ENCODE measurements at places on chromosomes 3 and 15.
A peak's percentile ranks its signal among the peaks of the same experiment; 100 is the strongest.

DNA sequence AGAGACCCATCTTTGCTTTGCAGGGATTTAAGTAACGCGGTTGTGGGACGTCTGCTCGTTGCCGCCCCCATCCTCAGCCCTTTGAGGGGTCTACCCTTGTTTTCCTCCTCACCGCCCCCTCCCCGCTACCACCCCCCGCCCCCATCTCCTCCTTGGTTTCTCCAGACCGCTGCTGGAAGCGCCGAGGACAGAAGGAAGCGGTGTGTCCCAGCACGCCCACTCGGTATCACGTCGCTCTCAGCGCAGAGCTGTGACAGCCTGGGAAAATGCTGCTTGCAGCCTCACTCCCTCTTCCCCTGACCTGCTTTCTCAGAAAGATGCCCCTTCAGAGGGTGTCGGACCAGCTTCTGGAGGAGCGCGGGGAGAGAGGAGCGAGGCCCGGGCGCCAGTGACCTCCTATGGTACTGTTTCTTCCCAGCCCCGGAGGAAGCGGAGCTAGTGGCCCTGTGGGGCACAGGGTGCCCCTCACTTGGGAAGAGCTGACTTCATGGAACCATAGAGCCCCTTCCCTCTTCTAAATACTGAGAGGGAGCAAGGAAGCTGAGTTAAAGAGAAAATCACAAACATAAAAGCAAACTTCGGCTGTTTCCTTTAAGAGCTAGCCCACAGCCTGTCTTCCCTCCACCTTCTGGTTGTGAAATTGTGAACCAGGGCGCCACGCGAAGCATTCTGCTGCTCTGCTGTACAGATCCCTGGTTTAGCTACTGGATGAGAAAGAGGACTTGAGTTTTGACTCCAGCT, 698 bp downstream of the IL1RAP start:
- peak; percentile 62 for DNase-seq

DNA sequence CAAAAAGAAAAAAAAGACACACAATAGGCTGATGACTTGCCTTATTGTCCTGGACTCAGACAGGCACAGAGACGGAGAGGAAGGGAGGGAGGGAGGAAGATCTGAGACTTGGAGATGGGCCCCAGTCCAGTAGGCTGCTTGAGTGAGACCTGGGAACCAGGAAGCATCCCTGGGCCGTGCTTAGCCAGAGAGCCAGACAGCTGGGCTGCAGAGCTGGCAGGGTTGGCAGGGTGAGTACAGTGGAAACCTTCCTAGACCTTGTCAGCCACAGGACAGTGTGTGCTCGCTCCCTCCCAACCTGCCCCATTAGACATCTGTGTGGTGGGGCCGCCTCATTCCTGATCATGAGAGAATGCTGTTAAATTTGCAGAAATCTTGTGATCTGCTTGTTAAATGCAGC, 107.9 kb upstream of the ALDH1A3 start:
- no peak for DNase-seq

- DNase-seq: no peak
These were observed 35.4 kb upstream of the KBTBD8 start for GRCh38 chr3:66962664-66963063.

GRCh38 chr3:51311055-51311454, 74.0 kb upstream of the MANF start:
- DNase-seq: peak; percentile 58

DNA sequence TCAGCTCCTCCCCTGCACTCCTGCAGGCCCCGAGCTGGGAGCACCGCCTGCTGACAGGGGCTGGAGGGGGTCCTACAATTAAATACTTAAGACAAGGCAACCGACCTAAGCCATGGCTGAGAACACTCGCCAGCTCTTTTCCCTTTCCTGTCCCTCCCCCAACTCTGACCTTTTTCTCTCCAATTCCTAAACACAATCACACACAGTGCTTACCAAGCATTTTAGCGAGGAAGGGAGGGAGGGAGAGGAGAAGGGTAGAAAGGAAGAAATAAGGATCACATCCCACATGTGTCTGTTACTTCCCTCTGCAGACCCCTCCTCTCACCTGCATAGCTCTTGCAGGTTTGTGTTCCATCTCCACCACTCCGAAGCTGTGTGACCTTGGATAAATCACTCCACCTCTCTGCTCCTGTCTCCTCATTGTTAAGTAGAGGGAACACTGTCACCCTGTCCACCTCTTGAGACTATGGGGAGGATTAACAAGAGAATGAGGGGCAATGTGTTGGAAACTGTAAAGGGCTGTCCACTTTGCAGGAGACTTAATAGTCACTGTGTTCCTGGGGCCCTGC, 63.6 kb downstream of the CYP11A1 start:
- DNase-seq: no peak

- no peak for DNase-seq
These were observed 799.3 kb downstream of the DIPK2A start for GRCh38 chr3:144770915-144771351.

DNA sequence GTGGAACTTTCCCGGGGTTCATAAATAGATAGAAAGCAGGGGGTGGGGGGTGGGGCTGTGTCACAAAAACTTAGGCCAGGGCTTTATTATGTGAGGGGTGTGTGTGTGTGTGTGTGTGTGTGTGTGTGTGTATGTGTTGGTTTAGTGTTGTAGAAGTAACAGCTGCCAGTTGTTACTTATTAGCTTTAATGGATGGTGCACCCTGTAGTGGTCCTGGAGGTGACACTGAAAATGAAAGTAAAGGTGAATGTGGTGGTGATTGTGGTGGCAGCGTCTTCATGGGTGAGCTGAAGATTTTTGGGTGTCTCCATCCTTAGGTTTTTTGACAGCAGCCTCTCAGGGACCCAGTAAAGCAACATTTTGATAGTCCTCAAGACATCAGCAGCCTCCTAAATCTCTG, 449.9 kb downstream of the PDCD6IP start:
- DNase-seq: no peak

DNA sequence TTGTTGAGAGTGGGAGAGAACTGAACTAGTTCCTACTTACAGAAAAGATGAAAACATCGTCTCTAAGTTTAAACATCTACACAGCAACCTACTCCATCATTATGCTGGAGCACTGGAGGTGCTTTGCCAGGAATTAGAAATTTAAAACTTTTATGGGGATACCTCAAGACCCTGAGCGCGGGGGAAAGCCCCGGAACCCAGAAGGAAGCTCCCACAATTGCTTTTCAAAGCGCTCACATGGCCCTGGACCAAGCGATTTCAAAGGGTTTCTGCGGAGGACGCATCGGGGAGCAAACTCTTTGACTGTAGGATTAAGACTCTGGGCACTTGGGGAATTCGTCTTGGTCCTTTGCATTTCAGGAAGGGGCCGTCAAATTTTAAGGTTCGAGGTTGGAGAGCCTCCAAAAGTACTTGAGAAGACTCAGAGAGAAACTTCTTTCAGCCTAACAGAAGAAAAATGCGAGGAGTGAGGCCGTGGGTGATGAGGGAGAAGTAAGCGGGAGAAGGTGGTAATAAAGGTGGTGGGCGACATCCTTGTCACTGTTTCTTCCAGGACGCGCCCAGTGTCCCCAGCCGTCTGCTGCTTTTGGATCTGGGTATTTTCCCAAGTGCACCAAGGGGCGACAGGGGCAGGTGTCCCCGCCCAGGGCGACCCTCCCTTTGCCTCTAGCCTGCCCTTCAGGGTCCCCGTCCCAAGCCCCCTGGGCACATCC, 591 bp downstream of the PROK2 start:
- DNase-seq: peak; percentile 18

DNA sequence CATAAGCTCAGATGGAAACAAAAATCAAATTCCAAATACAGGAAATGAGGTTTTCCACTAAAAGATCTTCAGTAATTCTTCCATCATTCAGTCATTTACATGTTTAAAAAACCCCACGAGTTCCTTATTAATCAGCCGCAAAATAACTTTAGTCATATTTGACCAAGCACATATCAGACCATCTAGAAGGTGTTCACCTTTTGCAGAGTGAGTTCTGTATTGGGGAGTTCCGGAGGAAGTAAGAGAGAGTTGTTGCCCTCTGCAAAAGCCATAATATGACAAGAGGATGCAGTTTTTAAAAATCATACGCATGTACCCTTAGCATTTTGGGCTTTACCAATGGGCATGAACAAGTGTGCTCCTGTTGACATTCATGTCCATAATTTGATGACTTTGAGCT, 61.6 kb downstream of the CCR1 start:
- no peak for DNase-seq

- peak; percentile 38 for DNase-seq
These were observed 871 bp downstream of the MAP1A start for GRCh38 chr15:43518197-43518761.

GRCh38 chr3:127014536-127015281, 31.8 kb downstream of the PLXNA1 start:
- DNase-seq: no peak

GRCh38 chr3:2967871-2968270, 142.3 kb downstream of the IL5RA start:
- no peak for DNase-seq

GRCh38 chr3:158735296-158736033, 3.2 kb upstream of the RARRES1 start:
- DNase-seq: no peak

DNA sequence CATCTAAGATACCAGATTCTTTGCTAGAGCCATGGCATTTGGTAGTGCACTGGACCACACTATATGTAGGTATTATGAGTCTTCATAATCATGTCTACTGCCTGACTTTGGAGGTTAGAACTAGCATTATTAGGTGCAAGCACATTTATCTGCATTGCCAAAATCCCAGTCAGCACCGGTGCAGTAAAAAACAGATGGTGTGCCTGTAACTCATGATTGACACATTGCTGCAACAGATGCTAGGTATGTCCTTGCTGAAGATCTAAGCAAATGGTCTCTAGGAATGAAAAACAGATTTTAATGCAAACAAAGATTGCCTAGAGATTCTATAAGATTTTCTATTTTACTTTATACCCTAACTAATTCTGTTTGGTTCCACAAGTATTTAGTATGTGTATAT, 47.7 kb downstream of the MYO5A start:
- DNase-seq: no peak

- DNase-seq: no peak
These were observed 6.2 kb downstream of the PRTG start for GRCh38 chr15:55736756-55737155.

DNA sequence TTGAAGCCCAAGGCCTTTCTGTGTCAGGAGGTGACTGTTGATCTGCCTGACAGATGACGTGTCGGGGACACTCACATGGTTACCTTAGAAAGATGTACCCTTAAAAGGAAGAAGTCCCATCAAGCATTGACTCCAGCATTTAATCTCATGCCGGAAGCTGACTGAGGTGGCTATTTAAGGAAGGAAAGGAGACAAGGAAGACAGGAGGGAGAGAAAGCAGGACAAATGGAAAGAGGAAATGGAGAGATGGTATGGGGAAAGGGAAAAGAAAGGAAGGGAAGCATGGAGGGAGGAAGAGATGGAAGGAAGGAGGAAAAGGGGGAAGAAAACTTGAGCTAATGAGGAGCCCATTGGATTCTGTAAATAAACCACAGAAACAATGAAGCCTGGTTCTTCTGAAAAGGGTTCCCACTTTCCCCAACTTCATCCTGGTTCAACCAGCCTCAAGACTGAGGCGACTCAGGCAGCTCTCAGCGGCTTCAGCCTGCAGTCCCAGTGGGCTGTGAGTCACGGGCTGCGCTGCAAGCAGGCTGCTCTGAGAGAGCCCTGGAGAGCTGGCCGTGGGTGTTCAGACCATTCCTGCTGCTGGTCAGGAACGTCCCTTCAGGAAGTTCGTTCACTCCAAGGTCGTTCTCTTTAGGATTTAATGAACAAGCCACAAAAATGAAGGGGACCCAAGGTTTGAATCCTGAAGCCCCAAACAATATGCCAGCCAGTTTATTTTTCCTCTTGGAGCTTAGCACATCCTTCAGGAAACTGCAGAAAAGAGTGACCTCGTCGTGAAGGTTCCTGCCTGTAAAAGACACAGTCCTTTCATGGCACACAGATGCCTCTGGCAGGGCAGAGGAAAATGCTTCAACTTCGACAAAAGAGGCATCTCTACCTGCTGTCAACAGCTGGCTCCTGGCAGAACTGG, 69.6 kb upstream of the THBS1 start:
- DNase-seq: no peak

DNA sequence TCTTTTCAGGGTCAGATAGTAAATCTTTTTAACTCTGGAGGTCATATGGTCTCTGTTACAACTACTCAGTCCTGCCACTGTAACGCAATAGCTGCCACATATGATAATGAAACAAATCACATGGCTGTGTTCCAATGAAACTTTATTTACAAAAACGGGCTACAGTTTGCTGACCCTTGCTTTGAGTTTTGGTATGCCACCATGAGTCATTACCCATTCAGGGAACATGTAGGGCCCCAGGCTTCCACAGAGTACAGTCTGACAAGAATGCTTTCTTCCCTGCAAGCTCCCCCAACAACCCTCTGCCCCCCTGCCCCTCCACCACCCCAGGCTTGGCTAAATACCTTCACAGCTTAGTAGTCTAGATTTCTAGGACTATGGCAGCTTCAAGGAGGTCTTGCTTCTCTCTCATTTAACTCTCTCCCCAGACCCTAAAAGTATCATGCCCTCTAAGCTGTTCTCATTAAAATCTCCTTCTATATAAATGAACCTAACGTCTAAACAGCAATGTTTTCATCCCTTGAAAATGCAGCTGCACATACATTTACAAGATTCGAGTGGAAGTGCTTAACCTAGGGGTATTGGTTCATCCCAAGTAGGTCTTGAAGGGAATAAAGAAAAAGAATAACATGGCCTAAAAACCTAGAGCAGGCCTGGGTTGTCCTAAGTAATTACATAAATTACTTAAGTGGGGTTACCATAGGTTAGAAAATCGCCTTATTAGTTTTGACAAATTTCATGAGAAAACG, 117.8 kb upstream of the PRICKLE2 start:
- DNase-seq: no peak

DNA sequence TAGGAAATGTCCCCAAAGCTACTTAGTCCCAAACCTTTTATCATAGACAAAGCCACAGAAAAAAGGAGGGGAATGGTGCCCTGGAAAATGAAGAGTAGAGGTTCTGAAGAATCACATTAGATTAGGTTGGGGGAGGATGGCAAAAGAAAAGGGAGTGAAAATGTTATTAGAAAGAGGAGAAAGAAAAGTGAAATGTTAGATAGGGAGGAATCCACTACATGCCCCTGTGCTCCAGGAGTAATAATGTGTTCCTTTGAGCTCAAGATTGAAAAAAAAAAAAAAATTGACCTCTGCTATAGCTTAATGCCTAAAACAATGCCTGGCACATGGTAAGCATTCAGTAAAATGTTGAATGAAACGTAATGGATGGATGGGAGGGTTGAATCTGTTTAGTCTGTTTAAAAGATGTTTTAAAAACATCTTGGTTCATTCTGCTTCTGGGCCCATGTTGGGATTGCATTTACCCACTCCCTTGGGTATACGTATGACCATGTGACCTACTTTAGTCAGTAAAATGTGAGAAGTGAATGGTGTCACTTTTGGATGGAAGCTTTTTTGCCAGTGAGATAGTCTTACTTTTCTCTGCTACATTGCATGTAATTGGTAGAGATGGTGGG, 19.0 kb downstream of the MAPK6 start:
- no peak for DNase-seq

GRCh38 chr3:183811638-183812037, 13.7 kb downstream of the MAP6D1 start:
- no peak for DNase-seq

- no peak for DNase-seq
These were observed 55.7 kb downstream of the PTPRG start for GRCh38 chr3:61617041-61617440.
